ENCODE measurements at places on chromosomes 3 and 15.

DNA sequence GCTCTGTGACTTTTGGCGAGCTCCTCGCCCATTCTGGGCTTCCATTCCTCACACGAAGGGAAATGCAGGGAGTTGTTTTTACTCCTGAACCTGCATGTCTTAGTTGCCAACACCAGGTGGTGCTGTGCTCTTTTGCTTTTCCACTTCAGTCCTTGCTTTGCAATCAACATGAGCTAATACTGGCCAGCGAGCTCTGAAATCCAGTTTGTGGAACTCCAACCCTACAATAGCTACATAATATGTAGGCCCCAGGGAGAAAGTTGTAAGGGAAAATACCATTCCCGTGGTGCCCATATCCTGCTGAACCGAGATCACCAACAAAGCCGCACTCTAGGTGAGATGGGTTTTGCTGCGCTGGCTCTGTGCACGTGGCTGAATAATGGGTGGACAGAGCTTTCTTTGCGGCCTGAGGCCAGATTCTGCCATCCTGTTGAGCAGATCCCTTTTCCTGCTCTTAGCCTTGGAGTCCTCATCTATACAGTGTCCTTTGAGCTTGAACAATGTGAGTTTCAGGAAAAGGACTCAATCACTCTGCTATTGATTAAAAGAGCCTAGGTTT is 25.0 kb downstream of the LSM3 start:
- peak; percentile 76 for DNase-seq

DNA sequence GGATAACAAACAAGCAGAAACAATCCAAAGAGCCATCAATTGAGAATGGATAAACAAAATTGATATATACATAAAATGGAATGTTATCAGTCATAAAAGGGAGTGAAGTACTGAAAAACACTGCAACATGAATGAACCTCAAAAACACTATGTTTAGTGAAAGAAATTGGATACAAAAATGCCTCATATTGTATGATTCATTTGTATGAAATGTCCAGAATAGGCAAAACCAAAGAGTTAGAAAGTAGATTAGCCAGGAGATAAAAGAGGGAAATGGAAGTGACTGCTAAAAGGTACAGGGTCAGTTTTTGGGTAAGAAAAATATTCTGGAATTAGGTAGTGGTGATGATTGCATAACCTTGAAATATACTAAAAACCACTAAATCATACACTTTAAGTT is 9.8 kb upstream of the SLC25A36 start:
- no peak for DNase-seq

- DNase-seq = peak; percentile 83
Observed at GRCh38 chr3:50674349-50675178, at the start of gene DOCK3. Gene DOCK3 (plus strand): TSS chr3:50674927. CDS start chr3:50675264, 337 bp downstream.

- DNase-seq = no peak
Observed at GRCh38 chr3:124373524-124373923, 356.7 kb upstream of the UMPS start.

DNA sequence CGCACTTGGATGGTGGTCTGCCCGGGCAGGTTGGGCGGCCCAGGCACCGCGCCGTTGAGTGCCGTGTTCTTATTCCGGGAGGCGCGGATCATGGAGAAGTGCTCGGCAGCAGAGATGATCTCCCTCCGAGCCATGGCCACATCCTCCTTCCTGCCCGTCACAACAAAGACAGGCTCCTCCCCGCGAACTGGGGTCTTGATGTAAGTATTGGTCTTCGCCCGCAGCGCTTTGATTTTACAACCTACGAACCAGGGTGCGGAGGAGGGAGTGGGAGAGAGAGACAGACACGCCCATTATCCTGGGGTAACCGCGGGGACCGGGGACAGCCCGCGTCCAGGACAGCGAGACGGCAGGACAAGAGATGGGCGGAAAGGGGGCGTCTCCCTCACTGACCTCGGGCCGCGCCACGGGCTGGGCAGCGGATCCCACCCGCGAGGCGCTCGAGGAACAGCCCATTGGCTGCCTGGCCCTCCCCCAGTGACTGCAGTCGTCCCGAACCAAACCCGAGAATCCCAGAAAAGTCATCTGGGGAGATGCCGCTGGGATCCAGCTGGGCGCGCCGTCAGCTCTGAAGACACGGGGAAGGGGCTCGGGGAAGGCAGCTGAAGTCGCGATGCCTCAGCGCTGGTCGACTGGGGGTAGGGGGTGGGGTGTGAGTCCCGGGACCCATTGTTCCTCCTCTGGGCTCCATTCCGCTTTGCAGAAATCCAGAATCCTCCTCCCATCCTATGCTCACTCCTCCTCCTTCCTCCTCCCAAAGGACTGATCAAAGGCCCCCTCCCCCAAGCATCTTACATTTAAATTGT is 1.2 kb downstream of the MEX3B start:
- DNase-seq = peak; percentile 16

- DNase-seq = no peak
Observed at GRCh38 chr15:47570044-47570443, 147.3 kb upstream of the SEMA6D start.

- DNase-seq = no peak
Observed at GRCh38 chr3:170752571-170753155, 117.3 kb downstream of the RPL22L1 start.

GRCh38 chr15:35181538-35181937 is 96.4 kb upstream of the NANOGP8 start:
- no peak for DNase-seq

- DNase-seq = no peak
Observed at GRCh38 chr3:128501431-128501830, 8.4 kb upstream of the GATA2 start.

- peak; percentile 55 for DNase-seq
Observed at GRCh38 chr15:69921626-69922619, 175.8 kb downstream of the TLE3 start.

DNA sequence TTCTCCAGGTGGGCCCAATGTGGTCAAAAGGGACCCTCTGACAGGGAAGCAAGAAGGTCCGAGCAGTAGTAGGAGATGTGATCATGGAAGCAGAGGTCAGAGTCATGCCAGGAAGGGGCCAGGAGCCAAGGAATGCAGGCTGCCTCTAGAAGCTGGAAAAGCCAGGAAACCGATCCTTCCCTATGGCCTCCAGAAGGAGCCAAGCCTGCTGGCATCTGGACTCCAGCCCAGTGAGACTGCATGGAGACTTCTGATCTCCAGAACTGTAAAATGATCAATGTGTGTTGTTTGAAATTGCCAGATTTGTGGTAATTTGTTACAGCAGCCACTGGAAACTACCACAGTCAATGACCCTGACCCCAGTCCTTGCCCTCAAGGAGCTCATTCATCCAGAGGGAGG is 56.8 kb upstream of the SPATA12 start:
- no peak for DNase-seq

- no peak for DNase-seq
Observed at GRCh38 chr3:59563966-59564365, 514.1 kb upstream of the CFAP20DC start.

- no peak for DNase-seq
Observed at GRCh38 chr3:99925584-99926230, 108.0 kb downstream of the CMSS1 start.

- no peak for DNase-seq
Observed at GRCh38 chr3:147393261-147393942, 12.9 kb downstream of the ZIC4 start.

GRCh38 chr3:158652463-158652862 is 8.1 kb downstream of the GFM1 start:
- DNase-seq = no peak

DNA sequence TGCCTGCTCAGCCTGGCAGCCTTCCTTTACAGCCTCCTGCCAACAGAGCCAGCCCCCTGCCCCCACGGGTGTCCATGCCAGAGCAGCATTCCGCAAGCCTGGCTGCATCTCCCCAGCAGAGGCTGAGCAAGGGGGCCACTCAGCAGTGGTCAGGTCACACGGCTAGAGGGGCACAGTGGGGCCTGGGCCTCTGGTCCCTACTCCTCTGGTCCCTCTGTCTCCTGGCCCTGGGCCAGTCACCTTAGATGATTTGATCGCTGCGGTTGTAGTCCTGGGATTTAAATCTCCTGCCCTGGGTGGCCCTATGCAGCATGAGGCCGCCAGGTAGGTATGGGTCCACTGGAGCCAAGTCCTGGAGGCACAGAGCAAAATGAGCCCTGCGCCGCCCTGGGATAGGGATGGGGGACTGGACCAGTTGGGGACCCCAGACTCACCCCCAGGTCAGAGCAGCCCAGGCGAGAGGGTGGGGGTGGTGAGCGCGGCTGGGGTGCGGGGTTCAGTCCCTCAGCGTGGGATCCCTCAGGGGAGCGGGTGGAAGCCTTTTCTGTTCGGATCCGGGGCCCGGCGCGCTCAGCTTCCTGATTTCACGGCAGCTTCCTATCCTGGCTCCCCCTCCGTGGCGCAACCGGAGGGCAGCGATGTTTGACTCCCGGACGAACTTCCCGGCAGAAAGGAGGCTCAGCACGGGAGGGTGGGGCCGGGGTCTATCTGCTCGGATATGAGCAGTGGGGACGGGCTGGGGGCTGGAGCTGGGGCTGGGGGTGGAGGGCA is at the start of gene ZBTB47:
Gene ZBTB47 (plus strand): TSS at position 138 of the 771 bp plus-strand sequence. CDS start 4,659 bp downstream, outside the sequence.
- DNase-seq = peak; percentile 30

DNA sequence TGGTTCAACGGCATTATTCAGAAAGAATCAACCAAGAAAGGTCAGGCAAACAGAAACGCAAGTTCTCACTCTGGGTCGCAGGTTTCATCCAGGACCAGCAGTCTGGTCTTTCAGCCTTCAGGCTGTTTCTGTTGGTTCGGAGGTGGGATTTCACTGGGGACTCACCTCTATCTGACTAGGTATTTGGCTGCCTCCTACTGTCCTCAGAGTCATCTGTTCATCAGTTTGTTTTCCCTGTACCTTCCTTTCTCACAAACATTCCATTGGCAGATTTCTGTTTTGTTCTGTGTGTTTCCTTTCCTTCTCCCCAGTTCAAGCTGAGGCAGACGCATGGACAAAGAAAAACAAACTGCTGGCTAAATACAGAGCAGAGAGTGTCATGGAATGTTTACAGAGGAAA is 1046.6 kb upstream of the CFAP20DC start:
- no peak for DNase-seq

DNA sequence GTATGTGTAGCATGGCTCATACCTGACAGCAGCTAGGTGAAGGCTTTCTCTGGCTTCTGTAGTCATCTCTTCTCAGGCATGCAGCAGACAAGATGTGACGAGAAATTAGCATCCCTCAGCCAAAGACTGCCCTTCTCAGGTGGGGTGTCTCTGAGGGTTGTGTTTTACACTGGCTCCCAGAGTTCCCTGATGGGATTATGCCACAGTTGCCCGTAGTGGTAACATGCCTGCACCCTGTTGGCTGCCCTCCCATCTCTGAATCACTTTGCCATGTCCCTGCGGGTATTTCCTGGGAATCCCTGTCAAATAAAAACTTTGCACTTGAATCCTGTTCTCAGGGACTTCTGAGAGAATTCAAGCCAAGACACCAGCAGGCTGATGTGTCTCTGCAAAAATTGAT is 70.5 kb downstream of the LRTM1 start:
- DNase-seq = no peak

- DNase-seq = no peak
Observed at GRCh38 chr3:21944251-21944650, 193.2 kb upstream of the ZNF385D start.

- DNase-seq = no peak
Observed at GRCh38 chr15:89514596-89515406, 18.4 kb upstream of the RHCG start.

GRCh38 chr15:40696228-40696627 is 1.3 kb downstream of the RAD51 start:
- no peak for DNase-seq

- no peak for DNase-seq
Observed at GRCh38 chr3:130955481-130955880, 61.6 kb downstream of the ATP2C1 start.

GRCh38 chr3:49553324-49553691 is 969 bp upstream of the BSN start:
- DNase-seq = no peak

DNA sequence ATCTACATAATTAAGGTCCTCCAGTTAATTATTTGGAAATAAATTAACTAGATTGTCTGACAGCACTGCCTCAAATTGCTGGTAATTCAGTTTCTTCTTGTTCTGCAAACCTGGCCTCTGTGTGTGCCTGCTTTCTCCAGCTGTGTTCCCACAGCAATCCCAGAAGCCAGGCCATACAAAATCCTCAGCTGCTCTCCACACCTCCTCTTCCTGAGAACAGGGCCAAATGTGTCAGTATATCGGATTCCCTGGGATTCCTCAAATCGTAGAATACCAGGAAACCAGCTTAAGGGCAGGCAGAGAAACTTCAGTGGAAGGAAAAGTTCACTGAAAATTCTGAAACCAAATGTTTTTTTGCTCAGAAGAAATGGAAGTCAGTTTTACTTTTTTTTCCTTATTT is 261.4 kb downstream of the ZMAT3 start:
- no peak for DNase-seq

DNA sequence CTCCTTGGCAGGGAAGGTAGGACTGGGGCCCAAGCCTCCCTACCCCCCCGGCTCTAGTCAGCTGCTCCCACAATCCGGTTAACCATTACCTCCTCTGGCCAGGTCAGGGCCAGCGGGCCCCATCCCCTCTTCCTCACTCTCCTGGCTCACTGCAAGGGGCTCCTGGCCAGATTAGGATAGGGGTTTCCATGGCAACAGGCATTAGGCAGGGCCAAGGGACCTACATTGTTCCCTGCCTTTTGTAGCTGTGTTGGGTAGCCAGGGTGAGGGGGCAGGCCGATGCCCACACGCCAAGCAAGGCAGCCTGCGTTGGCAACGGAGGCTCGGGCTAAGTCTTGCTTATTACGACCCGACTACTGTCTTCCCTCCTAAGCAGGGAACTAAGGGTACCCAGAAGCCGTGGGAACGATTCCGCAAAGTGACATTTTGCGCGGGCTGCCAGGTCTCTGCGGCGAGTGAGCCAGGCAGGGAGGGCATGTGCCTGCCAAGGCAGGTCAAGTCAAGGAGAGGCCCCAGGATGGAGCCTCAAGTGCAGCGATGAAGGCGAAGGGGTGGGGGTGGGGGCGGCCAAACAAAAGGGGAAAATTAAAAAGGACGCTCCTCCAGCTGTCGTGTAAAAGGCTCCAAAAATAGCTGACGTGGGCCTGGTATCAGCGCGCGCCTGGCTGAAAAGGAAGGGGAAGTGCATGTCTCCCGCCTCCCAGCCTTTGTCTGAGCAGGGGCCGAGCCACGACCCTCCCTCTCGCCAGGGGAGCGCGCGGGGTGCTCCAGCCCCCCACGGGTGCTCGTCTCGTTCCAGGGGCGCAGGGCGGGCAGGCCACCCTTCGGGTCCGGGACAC is 919 bp downstream of the IDH2 start:
- DNase-seq = peak; percentile 36

DNA sequence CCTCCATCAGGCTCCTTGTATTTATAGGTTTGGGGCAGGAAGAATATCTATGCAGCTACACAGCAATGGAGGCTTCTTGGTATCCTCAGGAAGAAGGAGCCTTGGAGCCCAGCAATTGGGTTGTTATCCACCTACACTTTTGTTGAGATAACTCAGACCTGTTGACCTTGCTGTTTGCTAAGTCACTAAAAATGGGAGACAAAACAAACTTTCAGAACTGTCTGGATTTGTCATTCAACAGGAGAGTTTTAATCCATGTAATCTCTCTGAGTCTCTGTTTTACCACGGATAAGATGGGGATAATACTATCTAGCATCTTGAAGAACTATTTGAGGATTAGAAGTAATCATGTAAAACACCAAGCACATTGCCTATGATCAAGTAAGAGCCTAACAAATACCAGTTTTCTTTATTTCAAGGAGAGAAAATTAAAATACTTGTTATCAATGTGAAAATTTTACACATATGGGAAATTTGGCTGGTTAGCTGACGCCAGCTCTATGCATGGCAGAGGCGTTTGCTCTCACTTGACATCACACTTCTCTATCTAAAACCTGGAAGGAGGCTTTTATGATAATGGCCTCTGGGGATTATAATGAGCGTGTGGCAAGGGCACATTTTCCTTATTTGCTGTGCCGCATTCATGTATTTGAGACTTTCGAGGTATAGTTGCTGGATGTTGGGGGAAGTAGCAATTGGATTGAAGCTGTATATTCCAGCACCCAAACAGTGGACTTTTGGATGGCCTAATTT is 215.6 kb downstream of the PDCD6IP start:
- no peak for DNase-seq

Measured in germinal center (tissue), 1 donor.